ENCODE measurements at places on chromosomes 5 and 9.
A peak's percentile ranks its signal among the peaks of the same experiment; 100 is the strongest.

DNA sequence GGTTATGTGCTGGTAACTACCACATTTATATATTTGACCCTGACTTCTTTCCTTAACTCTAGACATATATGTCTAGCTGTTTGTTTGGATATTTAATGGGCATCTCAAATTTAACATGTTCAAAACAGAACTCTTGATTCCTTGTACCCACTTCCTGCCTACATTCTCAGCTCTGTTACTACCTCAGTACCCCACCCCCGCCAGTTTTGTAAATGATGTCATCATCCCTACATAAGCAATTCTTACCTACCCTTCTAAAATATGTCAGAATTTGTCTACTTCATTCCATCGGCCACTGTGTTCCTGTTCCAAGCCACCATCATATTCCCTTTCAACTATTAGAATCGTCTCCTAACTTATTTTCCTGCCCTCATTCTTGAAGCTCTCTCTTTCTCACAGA, 4.8 kb downstream of the RAD50 start:
- no peak for DNase-seq

DNA sequence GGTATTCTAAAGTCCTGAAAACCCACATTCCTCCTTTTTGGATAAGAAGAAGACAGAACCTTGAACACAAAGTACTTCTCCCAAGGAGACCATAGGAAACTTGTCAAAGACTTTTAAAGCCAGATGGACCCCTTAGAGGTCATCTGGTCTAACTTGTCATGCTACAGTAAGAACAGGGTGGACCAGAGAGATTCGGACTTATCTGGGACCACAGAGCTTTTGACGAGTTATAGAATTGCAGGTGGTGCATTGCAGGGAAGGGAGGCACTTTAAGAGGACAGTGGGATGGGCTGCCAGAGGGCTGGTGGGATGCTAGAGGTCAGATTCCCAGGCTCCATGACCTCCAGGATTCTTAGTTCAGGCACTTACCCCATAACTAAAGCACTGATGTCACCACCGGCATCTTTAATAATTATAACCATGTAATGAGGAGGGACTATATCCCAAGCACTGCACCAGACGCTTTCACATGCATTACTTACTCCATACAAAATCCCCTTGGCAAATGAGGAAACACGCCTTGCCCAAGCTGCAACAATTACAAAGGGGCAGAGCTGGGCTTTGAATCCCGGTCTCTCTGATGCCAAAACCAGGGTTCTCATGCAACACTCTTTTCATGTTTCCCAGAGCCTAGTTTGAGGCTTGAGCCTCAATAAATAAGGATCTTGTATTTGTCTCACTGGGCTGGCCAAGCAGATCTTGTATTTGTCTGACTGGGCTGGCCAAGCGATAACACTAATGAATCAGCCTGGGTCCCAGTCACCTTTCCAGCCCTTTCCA, 12.8 kb upstream of the GPX3 start:
- DNase-seq: no peak

GRCh38 chr5:26482810-26483375, 555.5 kb downstream of the CDH9 start:
- DNase-seq: peak; percentile 70

GRCh38 chr5:110751902-110752762, 13.3 kb downstream of the SLC25A46 start:
- no peak for DNase-seq

GRCh38 chr5:81601919-81602318, 149.0 kb downstream of the SSBP2 start:
- no peak for DNase-seq

DNA sequence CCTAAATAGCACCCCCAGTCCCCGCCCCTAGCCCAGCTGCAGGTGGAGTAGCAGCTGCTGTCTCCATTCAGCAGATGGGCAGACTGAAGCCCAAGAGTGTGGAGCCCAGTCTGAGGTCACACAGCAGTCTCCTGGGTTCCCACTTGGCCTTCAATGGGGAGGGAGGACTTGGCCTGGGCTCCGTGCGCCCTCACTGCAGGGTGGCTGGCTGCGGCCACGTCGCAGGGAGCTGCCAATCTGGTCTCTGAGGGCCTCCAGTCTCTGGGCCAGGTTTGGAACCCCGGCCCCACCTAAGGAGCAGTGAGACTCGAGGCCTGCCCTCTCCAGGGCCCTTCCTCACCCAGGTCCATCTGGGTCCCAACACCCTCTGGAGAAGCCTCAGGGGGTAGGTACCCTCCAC, 7.4 kb downstream of the KIF12 start:
- no peak for DNase-seq

DNA sequence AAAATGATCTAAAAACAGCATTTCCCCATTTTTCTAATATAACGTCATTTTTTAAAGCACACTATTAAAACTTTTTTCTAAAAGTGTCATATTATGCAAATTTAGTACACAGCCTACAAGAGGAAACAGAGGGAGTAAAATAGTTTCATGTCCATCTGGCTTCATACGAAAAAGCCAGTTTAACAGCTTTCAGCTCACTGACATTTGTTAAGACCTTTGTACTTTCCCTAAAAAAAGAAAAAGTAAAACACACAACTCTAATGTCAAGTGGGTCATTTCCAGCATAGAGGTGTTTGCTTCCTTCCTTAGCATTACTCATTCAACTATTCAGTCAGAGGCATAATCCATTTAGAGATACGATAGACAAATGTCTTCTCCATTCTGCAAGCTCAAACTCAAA, 49.4 kb downstream of the ABHD17B start:
- DNase-seq: no peak

DNA sequence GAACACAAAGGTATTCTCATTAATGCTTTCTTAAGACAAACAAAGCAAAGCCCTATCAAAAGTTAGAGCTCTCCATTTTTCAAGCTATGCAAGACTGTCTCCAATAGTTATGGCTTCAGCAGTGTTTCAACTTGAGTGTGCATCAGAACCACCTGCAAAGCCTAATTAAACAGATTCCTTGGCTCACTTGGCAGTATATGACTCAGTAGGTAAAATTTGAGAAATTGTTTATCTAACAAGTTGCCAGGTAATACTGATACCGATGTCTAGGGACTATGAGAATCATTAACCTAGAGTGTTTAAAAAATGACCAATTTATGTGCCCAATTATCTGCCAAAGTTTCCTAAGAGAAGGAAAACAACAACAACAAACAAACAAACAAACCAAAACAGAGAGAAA, 60.3 kb upstream of the PARP8 start:
- no peak for DNase-seq
